ENCODE measurements at places on chromosomes 3 and 15.

- DNase-seq, result no peak
Observed at GRCh38 chr3:173886-174285, 22.7 kb upstream of the CHL1 start.

- DNase-seq, result no peak
Observed at GRCh38 chr3:73491287-73491662, 133.5 kb downstream of the PDZRN3 start.

- DNase-seq, result no peak
Observed at GRCh38 chr15:48501208-48501607, 144.3 kb downstream of the FBN1 start.

GRCh38 chr3:129625072-129625874, 18.8 kb upstream of the PLXND1 start:
- DNase-seq, result no peak

GRCh38 chr3:14822670-14823390, 4.1 kb downstream of the FGD5 start:
- no peak for DNase-seq

DNA sequence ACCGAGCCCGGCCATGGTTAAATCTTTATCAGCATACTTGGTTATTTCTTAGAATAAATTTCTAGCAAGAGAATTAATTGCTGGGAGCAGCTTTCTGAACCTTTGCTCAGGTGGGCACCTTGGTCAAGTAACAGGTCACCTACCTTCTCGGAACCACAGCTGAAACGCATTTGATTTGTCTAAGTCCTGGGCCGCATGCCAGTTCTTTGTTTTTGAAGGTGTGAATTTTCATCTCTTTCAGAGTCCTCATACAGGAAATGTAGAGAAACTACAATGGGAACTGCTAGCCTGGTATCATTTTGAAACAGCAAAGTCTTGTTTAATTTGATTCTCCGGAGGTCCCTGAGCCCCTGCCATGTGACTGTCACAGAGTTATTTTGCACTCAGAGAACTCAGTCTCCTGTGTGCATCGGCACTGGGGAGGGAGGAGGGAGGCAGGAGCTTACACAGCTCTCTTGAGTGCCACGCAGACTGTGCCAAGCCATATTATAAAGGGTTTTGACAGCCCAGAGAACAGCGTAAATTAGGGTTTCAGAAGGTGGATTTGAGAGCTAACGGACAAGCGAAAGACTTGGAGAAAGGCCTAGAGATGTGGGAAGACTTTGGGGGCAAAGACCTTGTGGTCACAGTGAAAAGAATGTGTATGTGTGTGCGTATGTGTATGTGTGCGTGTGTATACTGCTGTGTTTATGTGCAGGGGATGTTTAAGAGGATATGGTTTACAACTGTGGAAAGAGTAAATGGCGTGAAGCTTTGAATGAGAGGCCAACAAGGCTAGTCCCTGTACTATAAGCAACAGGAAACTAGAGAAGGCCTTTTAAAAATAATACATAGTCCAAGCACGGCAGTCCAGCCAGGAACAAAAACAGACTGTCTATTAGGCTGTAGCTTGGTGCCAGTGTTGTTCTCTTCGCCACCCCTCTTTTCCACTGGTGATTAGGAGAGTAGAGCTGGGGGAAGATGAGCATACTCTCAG, 61.8 kb upstream of the ATP13A3 start:
- DNase-seq, result no peak

- DNase-seq, result no peak
Observed at GRCh38 chr15:80832686-80833085, 53.5 kb downstream of the CEMIP start.

DNA sequence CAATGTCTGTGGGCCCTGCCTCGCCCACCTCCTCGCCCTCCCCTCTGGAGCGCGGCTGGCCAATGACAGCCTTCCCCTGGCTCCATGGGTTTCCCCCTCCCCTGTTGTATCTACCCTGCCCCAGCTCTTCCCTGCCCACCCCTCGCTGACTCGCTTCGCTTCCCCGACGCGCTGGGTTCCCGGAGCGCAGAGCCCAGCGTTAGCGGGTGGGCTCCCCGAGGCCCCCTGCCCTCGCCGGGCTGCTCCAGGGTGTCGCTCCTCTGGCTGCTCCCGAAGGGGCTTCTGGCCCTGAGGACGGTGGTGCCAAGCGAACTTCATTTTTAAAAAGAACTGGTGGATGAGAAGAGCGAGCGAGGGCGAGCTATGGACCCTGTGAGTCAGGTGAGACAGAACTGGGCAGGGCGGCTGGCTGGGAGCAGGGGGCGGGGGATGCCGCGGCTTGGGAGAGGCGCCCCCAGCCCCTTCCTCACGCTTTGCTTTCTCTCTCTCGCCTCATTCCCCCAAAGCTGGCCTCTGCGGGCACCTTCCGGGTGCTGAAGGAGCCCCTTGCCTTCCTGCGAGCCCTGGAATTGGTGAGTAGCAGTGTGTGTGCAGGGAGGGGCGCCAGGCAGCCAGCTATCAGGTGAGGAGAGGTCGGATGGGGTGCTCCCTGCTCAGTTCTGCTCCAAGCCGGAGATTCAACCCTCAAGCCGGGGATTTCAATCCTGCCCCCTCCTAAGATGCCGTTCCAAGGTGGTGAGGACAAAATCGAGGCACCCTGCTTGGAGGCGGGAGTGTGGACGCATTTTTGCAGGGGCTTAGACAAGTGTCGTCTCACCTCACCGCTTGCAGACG, at the start of gene SYNPR:
SYNPR (plus strand) TSS at position 138 of the 834 bp plus-strand sequence.
- no peak for DNase-seq

- DNase-seq, result no peak
Observed at GRCh38 chr15:95590533-95591044, 739.9 kb upstream of the NR2F2 start.

- no peak for DNase-seq
Observed at GRCh38 chr3:16240229-16241023, 24.3 kb downstream of the DPH3 start.

- no peak for DNase-seq
Observed at GRCh38 chr3:78993375-78993774, 774.4 kb downstream of the ROBO1 start.

GRCh38 chr3:192831111-192831644, 86.5 kb downstream of the MB21D2 start:
- no peak for DNase-seq

DNA sequence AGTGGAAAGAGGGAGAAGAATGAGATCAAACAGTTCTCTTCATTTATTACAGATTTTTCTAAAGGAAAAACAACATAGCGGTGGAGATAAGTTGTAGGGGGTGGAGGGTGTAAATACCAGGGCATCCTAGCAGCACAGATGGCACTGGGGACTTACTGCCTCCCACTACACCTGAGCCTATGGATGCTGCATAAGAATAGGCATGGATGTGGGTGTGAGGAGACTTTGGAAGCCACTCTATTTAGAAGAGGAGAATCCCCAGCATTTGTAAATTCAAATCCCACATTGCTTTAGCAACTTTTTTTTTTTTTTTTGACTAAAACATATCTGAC, 27.4 kb upstream of the IL1RAP start:
- DNase-seq, result no peak

GRCh38 chr15:61762676-61763075, 297.6 kb downstream of the VPS13C start:
- DNase-seq, result no peak
